ENCODE measurements at places on chromosomes 3 and 15.

GRCh38 chr3:32111560-32111959, 5.1 kb downstream of the GPD1L start:
- DNase-seq: no peak

GRCh38 chr15:70083418-70083817, 14.3 kb downstream of the TLE3 start:
- no peak for DNase-seq

GRCh38 chr15:25170781-25171110, 216.0 kb downstream of the SNRPN start:
- DNase-seq: no peak

GRCh38 chr3:48507256-48508061, 3.5 kb upstream of the SHISA5 start:
- peak; percentile 70 for DNase-seq

- DNase-seq: no peak
Measured at GRCh38 chr3:114490829-114491228, 197.0 kb downstream of the TIGIT start.

- DNase-seq: no peak
Measured at GRCh38 chr15:74144153-74144775, 13.9 kb downstream of the ISLR2 start.

GRCh38 chr15:61075741-61076140, 153.4 kb downstream of the RORA start:
- DNase-seq: no peak

- DNase-seq: no peak
Measured at GRCh38 chr15:70152070-70152480, 54.4 kb upstream of the TLE3 start.

DNA sequence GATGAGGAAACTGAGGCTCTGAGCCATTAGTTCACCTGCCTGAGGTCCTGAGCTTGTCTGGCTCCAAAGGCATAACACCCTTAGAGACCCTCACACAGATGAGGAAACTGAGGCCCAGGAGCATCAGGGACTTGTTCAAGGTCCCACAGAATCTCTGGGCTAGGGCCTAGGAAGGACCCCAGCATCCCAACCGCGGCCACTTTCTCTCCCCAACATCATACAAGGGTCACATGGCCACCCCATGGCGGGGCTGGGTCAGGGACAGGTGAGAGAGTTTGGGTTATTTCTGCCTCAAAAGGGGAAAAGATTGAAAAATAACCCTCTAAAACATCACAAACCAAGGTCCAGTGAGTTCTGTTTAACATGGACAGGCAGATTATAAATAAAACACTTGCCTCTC, 6.7 kb downstream of the LINGO1 start:
- DNase-seq: no peak

DNA sequence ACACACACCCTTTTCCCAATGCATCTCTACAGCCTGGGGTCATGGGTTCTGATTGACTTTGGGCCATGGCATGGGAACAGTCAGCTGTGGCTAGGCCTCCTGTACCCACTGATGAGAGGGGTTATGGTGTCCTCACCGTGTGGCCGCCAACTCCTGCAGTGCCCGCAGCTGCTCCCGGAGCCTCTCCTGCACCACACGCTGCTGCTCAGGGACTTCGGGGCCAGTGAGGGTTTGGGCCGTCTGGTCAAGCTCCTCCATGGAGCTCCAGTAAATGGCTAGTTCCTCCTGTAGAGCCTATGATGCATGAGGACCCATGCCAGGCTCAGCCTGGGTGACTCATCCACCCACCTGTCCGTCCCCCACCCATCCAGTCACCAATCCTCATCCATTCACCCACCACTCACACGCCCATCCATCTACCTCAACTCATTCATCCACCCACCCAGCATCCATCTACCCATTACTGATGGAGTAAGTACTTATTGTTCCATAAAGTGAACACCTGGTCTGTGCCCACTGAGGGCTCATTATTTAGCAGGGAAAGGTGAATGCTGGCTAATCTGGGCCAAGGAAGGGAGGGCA, 21.6 kb downstream of the SPTBN5 start:
- DNase-seq: no peak

- DNase-seq: no peak
Measured at GRCh38 chr15:63918317-63918672, 84.5 kb upstream of the HERC1 start.

DNA sequence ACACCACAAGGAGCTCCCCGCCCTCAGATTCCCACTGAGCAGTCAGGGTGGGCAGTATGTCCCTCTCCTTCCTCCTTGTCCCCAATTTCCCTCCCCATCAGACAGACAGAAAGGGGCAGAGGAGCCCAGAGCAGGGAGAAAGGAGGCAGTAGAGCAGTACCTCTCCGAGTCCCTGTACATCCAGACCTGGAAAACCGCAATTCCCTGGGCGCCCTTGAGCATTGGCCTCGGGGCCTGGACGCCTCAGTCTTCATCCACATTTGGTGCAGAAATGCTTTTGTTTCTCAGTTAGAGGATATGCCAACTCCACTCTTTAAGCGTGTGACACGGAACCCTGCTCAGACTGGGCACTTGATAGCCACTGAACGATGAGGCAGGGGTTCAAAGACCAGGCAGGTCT, 5.9 kb downstream of the ISG20 start:
- no peak for DNase-seq

DNA sequence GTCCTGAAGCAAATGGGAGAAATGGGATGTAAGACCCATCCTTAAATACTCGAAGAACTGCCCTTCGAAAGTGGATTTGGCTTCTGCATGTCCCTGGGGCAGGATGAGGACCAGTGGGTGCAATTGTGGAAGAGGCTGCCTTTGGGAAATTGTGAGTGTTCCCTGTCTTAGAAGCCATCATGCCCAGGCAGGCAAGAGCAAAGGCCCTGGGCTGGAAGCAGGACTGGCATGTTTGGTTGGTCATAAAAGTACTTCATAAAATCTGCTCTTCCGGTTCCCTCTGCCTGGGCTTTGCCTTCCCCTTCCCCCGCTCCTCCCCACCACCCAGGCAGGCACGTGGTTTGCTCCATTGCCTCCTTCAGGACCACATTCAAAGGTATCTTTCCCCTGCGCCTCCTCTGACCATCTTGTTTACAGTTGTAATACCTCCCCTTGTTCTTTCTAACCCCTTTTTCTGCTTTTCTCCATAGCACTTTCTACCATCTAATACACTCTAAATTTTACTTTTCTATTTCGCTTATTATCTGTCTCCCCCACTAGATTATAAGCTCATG, 8.3 kb downstream of the MINAR1 start:
- DNase-seq: no peak

DNA sequence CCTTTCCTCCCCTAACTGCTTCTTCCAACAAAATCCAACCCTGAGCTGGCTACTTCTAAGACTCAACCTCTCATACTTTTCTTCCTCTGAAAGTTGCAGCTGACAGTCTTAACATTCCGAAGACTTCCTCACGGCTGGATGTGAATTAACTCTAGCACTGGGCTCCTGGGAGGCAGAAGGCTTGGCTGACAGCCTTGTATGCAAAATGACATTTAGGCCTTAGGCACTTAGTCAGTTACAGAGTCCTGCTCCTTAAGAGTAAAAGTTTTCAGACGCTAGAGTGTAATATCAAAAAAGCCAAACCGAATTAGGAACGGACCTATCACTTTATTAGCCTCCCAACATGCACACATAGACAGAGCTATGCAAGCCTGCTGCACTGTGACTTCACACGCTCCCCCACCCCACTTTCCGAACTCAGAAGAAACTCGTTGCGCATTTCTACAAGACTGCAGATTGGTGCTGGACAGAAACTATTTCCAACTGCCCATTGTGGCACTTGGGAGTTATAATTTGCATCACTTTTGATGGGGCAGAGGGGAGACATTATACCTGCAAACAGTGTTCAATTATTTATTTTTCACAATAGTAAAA, 15.5 kb upstream of the ANXA2 start:
- no peak for DNase-seq

- DNase-seq: no peak
Measured at GRCh38 chr15:99476413-99477222, 89.2 kb upstream of the MEF2A start.

GRCh38 chr3:113556316-113556945, 24.1 kb downstream of the SIDT1 start:
- no peak for DNase-seq

GRCh38 chr15:44246521-44247268, 41.8 kb upstream of the GOLM2 start:
- DNase-seq: no peak

DNA sequence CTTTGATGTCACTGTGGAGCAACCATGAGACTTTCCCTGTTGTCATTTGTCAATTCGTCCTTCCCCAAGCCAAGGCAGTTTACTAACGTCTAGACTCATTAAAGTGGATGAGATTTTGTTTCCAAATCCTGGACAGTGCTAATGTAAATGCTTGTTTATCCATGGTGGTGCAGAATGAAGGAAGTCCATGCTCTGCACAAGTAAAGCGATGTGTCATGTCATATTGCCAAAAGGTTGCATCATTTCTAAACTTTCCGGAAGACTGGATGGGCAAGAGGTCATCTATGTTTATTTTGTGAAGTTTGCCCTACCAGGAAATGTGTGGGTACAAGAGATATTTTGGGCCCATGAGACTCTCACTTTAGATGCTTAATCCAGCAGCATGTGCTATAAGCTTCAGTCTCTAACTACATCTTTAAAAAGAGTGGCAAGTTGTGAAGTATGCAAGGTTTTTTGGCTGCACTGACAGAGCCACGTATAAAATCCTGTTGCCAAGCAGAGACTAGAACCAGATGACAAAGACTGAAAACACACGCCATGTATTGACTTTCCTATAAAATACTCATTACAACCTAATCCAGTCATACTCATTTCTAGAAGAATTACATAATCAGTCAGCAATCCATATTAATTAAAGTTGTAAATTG, 72.1 kb upstream of the FNDC3B start:
- DNase-seq: no peak

DNA sequence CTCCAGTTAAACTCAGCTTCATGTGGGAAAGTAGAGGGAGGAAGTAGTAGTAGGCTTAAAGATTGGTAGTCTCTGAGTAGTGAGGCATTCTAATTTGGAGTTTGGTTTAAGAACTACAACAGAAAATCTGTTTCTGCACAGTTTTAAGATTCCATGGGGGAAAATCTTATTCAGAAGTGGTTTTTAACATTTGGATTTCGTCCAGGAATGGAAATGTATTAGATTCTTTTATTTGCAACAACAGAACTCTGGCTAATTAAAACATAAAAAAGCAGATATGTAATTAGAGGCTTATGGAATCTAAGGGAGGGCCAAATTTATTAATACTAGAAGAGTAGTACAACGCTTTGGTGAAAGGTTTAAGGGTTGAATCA, 36.0 kb downstream of the NECTIN3 start:
- no peak for DNase-seq

DNA sequence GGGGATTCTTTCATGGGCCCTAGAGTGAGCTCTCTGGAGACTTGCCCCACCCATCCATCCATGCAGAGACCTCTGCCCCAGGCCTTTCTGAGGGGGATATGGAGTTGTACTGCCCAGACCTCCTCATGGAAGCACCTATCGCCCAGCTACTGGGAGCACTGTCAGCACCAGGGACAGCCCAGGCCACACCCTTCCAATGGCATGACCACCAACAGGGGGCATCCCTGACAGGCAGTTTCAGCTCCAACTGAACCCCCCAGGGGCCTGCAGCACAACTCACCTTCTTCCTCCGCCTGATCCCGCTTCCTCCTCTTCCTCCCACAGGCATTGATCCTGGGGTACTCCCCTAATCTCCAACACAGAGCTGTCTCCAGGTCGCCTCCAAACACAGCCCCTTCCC, 21.8 kb downstream of the MRPS11 start:
- DNase-seq: no peak

GRCh38 chr3:185210621-185211142, 43.2 kb downstream of the EHHADH start:
- DNase-seq: no peak

- DNase-seq: no peak
Measured at GRCh38 chr15:70863450-70864218, 9.7 kb upstream of the LARP6 start.

DNA sequence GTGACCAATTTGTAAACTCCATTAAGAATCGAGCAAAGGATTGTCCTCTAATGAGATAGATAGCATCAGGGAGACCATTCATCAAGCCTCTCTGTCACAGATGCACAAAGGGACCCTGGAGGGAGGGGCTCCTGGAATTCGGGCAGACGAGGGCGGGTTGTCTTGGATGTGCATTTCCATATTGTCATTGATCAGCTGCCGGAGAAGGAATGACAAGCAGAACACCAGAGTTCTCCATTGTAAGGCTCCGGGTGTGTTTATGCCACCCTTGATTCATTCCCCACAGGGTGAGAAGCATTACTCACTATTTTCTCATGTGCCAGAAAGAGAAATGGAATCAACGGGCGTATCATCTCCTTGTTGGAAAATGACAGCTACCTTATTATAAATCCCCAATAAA, 167.5 kb downstream of the EBLN2 start:
- DNase-seq: no peak

GRCh38 chr3:149366941-149367840, 10.3 kb downstream of the TM4SF1 start:
- no peak for DNase-seq

DNA sequence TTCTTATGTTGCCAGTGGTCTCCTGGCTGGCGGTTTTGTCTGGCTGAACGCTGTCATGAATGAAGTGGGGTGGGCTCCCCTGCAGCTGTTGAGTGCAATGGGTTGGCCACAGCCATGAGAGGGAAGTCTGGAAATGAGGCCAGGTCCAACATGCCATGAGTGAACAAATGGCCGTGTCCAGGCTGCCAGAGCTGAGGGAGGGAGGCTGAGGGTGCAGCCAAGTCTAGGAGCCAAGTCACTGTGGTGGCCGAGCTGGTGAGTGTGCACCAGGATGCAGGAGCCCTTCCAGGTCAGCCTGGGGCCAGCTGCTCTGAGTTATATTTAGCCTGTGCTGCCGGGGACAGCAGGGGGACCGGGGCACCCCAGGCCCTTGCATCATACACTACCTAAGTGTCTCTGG, 24.7 kb upstream of the PRR23E start:
- no peak for DNase-seq

DNA sequence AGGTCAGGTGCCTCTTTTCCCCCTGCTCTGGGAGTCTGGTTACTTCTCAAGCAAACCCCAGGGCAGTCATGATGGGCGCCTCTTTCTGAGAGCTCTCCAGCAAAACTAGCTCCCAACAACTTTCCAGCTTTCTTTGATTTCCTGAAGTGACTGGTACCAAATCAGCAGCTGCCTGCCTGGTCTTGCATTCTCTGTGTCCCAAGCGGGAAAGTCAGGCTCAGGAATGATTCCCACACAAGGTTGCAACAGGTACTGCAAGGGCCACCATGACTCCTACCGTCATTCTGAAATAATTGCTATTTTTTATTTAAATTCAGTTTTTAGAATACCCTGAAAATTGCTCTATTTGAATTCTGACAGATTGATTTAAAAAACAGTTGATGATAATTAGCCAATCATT, 658.7 kb downstream of the SQOR start:
- no peak for DNase-seq

DNA sequence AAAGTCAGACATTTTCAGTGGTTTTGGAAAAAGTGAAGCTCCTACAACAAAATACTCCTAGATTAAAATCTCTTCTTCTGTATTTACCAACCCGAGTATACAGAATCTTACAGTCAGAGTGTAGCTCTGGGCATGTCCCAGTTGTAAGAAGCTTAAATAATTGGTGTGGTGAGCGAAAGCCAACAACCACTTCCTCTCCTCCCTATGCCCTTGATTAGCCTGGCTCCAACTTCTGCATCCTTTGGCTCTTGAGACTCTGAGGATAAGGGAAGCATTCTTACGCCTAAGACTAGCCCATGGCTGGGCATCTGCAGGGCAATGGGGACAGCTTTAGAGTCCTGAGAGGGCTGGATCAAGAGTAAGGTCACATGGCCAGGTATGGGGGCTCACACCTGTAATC, 25.5 kb downstream of the RFT1 start:
- DNase-seq: no peak

Measured in central memory CD4-positive, alpha-beta T cell (primary cell).